ENCODE measurements at places on chromosomes 5 and 9.

- no peak for DNase-seq
Observed at GRCh38 chr5:170010595-170010994, 30.3 kb upstream of the INSYN2B start.

DNA sequence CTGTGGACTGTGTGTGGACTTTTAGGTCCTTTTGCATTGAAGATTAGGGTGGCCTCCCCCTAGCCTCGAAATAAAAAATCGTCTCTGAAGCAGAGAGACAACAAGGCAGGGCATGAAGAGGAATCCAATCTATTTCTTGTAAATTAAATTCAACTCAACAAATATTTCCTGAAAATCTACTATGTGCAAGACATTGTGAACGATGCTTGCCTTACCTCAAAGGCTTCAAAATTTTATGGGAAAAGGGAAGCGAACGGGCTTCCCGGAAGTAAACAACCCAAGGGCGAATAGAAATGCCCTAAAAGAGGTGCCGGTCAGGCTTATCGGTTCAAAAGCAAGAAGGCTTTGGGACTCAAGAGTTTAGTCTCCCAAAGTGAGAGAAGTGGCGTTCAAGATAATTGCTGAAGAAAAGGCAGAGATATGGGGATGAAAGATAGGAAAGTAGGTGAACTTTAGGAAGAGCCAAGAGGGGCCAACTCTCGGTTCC is 525 bp downstream of the KIF24 start:
- no peak for DNase-seq

DNA sequence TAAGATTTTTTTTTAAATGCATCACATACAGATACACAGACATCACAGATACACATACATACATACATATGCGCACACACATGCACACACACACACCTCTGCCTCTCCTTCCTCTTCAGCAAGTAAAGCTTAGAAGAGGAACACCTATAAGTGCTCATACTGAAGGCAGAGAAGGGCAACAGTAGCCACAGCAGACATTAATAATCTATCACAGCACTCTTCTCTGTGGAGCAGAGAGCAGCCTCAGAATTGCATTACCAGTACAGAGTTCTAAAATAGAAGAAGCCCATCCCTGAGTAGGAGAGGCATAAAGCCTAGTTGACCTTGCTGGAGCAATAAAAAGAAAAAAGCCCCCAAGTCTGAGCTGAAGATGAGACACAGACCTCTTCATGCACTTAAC is 110.6 kb downstream of the MLLT3 start:
- DNase-seq, result no peak

GRCh38 chr5:108935611-108936010 is 187.9 kb downstream of the FER start:
- no peak for DNase-seq

- DNase-seq, result no peak
Observed at GRCh38 chr9:23011669-23012068, 565.0 kb downstream of the DMRTA1 start.

- peak; percentile 29 for DNase-seq
Observed at GRCh38 chr9:135602789-135603481, 36.4 kb downstream of the GLT6D1 start.

GRCh38 chr9:26809795-26810194 is 82.8 kb downstream of the CAAP1 start:
- no peak for DNase-seq

- DNase-seq, result no peak
Observed at GRCh38 chr9:109020581-109021511, 7.5 kb upstream of the CTNNAL1 start.

DNA sequence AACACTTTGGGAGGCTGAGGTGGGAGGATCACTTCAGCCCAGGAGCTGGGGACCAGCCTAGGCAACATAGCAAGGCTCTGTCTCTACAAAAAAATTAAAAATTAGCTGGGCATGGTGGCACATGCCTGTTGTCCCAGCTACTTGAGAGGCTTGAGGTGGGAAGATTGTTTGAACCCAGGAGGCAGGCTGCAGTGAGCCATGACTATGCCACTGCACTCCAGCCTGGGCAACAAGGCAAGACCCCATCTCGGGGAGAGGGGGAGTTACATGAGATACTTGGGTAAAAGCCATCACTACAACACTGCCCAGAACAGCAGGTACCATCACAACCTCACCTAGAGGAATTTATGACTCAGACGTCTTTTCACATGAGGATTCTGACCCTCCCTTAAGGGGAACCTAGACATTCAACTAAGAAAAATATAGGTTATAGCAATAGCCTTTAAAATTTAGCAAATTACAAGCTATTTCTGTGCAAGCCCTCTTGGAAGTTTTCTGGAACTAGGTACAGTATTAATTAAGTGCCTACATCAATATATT is 143.5 kb downstream of the NFIB start:
- no peak for DNase-seq

- no peak for DNase-seq
Observed at GRCh38 chr9:1536522-1537170, 478.5 kb upstream of the SMARCA2 start.

DNA sequence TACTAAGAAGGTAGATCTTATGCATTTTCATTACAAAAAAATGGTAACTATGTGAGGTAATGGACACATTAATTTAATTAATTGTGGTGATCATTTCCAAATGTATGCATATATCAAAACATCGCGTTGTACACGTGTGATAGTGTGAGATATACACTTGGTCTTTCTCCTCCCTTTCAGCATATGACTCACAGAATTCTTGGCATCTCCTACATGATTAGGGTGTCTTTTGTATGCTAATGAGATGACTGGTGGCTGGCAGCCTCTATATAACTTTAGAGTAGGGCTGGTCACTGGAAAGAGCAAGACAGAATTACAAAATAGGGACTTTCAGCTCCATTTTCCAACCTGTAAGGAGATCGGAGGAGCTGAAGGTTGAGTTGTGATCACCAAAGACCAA is 1167.6 kb downstream of the CDH12 start:
- no peak for DNase-seq
